Calu3 (cell line): ENCODE measurements at places on chromosomes 12 and 14.

- DNase-seq, result no peak
Measured at GRCh38 chr12:64157110-64157509, 65.0 kb downstream of the KICS2 start.

DNA sequence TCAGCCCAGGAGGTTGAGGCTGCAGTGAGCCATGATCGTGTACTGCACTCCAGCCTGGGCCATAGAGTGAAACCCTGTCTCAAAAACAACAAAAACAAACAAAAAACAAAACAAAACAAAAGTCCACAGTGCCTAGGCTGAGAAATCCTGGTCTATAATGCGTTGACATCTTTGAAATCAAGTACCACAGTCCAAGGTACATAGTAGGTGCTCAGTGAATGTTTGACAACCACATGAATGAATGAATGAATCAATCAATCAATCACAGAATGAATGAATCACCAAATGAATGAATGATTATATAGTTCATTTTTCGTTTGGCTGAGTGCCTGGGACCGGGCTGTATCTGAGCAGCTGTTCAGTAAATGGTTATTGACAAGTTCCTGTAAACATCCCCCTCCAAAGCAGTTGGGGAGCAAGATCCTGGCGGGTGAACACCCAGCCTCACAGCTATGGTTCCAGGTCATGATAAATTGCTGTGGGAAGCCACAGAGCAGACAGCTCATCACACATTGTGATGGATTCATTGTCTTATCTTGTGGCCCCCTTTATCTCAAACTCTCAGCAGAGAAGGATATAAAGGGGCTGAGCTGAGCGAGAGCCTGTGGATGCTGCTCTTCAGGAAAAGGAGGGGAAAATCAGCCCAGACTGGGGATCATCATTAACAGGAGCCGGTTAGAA, 30.4 kb upstream of the IFT81 start:
- DNase-seq, result no peak

- DNase-seq, result no peak
Measured at GRCh38 chr14:101579372-101580080, 18.2 kb downstream of the DIO3 start.

DNA sequence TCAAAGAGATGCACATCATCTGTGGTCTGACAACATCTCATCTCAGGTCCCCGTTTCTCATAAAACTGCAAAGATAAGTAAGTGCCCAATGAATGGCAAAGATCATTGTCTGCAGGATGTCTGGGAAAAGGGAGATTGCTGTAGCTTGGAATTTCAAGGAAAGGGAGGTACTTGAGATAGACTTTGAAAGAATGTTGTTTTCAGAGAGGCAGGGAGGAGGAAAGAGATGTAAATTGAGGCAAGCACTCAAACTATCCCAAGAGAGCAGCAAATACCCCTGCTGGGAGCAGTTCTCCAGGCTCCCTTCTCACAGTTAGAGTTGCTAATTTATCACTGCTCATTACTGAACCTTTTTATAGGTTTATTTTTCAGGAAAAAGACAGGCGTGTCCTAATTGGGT, 107.1 kb downstream of the MYRFL start:
- no peak for DNase-seq

- no peak for DNase-seq
Measured at GRCh38 chr14:33254861-33255395, 316.2 kb downstream of the NPAS3 start.

GRCh38 chr12:32964981-32965585, 68.5 kb upstream of the PKP2 start:
- DNase-seq, result no peak
